Central memory CD8-positive, alpha-beta T cell (primary cell): ENCODE measurements at places on chromosomes 4 and X.

DNA sequence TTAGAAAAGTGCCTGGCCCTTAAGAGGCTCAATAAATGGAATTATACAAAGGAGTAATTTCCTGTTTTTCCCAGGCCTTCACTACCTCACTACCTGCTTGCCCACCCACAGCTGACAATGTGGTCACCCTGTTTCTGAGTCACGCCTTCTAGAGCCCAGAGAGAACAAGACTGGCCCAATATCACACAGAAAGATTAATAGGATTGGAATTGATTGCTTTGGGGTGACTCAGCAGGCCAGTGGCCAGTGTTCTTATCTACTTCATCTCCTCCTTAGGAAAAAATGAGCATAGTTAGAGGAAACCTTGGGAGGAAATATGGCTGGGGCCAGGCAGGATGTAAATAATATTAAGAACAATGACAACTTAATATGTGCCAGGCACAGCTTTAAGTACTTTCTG is 4.5 kb upstream of the FGF16 start:
- no peak for DNase-seq

- no peak for DNase-seq
Observed at GRCh38 chrX:18649498-18649951, 22.4 kb downstream of the RS1 start.

DNA sequence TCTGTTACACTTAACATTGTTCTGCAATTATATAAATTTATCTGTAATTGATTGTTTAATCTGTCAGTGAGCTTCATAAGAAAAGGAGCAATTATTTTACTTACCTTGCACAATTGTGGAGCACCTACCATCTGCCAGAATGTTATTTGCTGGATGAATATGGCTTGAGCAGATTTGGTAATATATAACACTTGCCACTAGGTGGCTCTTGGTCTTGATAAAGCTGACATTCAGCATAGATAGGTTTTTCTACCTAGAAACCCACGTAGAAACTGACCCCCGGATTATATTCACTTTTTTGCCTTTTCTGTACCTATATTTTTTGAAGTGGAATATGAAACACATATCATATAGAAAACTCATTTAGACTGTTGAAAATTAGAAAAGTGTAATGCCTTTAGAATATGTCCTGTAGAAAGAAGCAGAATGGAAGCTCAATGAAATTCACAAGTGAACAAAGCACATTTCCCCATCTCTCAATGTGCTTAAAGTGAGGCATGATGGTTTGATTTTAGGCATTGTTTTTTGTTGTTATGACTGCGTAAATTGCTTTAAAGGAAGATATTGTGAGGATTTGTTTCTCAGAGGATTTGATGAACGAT is 9.5 kb downstream of the RBPJ start:
- DNase-seq = no peak

GRCh38 chr4:45346816-45347435 is 620.6 kb upstream of the GNPDA2 start:
- no peak for DNase-seq

- no peak for DNase-seq
Observed at GRCh38 chr4:179563741-179564140, 2121.5 kb upstream of the AGA start.

DNA sequence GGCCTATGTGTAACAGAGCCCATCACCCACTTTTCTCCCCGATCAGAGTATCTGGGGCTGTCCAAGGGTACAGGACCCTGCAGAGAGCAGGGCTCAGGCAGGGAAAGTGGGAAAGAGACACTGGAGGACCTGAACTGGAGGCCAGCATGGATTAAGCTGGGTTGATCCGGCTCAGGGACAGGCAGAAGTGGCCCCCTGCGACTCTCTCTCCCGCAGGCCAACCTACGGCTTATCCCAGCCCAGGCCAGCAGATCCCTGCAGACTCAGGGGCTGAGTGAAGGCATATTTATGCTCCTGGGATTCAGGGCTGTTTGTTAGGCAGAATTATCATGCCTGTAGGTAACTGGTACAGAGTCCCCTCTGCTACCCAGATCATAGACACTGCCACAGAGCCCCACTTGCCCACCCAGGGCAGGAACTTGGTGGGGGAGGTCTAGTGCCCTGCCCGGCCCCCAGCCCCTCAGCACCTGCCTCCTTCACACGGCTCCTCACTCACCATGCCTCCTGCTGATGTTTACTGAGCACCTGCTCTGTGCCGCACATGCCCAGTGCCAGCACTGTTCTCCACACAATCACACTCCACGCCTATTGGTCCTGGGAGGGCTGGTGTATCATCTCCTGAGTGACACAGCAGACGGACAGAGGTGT is 87.3 kb downstream of the ADRA2C start:
- no peak for DNase-seq

GRCh38 chrX:116596010-116596409 is 133.2 kb upstream of the CT83 start:
- DNase-seq = no peak

- no peak for DNase-seq
Observed at GRCh38 chr4:31645236-31645635, 925.1 kb downstream of the PCDH7 start.

DNA sequence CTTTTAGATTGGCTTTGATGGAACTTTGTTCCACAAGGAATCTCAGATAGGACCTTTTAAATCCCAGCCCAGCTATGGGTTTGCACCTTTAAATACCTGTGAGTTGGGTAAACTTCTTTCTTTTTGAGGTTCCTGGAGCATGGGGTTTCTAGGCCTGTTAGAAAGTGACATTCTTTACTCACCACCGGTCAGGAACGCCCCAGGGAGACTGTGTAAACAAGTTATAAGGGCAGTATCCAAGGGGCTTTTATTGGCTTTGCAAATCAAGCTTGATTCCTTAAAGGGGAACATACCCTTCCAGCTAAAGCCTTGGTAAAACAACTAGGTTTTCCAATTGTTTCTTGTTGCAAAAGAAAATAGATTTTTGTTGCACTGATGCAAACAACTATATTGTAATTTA is 93.4 kb downstream of the TENT5D start:
- DNase-seq = no peak

DNA sequence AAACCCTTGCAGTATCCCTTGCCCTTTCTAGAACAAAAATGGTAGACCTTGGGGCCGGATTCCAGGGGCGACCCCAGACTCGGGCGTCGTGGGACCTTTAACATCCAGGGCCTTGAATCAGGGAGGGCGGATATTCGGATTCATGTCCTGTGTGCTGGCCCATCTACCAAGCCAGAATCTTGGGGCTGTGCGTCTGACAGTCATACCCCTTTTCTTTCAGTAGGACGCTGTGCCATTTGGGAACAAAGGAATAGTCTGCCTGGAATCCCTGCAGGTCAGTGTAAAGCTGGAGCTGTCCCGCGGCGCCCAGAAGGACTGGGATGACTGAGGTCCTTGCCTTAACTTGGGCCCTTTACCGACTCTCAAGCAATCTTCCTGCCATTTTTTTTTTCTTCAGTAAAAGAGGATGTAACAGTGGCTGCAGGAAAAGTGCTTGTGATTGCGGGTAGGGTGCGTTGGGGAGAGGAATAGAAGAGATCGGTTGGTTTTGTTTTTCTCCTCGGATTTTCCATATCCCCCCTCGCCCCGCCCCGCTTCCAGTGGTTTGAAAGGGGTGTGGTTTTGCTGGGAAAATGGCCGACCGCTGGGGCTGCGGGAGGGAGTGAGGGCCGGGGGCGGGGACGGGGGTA is 518 bp downstream of the ARMCX1 start:
- DNase-seq = no peak

DNA sequence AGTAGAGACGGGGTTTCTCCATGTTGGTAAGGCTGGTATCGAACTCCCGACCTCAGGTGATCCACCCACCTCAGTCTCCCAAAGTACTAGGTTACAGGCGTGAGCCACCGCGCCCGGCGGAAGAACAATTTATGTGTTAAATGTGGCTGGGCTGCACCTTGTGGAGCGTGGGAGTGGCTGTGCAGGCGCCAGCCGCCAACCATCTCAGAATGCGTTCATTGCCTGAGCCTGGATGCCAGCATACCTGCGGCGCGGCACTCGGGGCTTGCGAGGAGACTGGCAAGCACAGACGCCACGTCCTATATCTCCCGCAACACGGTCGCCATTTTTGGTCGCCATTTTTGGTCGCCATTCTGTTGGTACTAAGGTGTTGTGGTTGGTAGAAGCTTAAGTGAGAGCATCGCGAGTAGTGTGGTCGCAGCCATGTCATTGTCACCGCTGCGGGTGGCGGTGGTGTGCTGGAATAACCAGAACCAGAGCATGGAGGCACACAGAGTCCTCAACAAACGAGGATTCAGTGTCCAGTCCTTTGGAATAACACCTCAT is 193.6 kb upstream of the HTR2C start:
- DNase-seq = no peak

- DNase-seq = no peak
Observed at GRCh38 chr4:141543706-141544105, 92.7 kb upstream of the IL15 start.

GRCh38 chr4:123606946-123607542 is 210.4 kb downstream of the SPRY1 start:
- no peak for DNase-seq
